ENCODE measurements at places on chromosomes 3 and 15. TPM values are rescaled to one million over a fixed set of nuclear protein-coding genes. Genes with fewer than 3 reads are reported as not detected.

WNT7A gene
- 8.6 TPM for total RNA-seq

ALG3 gene
- total RNA-seq: 78.1 TPM

SLC24A5 gene
- not detected for total RNA-seq

GOLGA8S gene
- not detected for total RNA-seq

CP gene
- not detected for total RNA-seq

KLHDC8B gene
- 16.5 TPM for total RNA-seq

KBTBD8 gene
- total RNA-seq: 1.8 TPM

MYRIP gene
- total RNA-seq: 0.29 TPM

ALPK3 gene
- 24.7 TPM for total RNA-seq

DNA sequence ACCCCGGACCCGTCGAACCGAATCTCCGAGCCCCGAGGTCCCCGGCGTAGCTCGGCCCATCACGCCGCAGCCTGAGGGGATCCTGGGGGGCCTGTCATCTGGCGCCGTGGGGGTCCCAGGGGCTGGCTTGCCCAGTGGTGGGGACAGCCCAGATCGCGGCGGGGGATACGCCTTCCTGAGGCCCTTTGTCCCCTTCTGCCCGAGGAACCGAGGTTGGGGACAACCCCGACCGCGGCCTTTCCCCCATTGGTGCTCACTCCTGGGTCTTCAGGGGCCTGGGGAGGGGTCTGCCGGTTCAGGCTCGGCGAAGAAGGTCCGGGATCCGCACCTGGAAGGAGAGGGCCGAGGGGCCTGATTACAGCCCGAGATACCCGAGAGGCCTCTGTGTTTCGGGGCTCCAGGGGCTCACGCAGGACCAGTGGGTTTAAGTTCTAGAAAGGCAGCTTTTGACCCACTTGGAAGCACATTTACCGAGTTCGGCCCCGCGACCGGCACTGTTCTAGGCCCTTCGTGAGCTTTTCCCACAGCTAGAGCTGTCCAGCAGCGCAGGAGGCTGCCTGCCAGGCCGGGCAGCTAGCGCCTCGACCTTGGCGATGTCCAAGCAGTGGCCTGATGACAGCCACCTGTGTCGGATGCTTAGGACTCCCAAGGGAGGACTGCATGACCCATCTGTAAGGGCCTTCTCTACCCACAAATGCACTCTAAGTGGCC, 504 bp downstream of the ABHD2 start:
- no peak for DNase-seq

DNA sequence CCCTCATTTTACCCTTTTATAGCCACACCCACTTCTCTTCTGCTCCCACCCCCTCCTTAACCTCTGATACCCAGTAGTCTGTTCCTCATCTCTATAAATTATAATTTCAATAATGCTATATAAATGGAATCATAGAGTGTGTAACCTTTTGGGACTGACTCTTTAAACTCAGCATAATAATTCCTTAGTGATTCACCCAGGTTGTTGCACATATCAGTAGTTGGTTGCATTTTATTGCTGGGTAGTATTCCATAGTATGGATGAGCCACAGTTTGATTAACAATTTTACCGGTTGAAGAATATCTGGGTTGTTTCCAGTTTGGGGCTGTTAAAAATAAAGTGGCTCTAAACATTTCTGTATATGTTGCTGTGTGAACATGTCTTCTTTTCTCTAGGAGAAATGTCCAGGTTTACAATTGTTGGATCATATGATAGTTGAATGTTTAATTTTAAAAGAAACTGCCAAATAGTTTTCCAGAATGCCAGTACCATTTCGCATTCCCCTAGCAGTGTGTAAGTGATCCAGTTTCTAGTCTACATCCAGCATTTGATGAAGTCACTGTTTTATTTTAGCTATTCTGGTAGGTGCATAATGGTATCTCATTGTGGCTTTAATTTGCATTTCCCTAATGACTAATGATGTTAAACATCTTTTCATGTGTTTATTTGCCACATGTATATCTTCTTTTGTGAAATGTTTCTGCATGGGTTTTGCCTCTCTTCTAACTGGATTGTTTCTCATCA, 68.5 kb downstream of the VPS8 start:
- DNase-seq: no peak

DNA sequence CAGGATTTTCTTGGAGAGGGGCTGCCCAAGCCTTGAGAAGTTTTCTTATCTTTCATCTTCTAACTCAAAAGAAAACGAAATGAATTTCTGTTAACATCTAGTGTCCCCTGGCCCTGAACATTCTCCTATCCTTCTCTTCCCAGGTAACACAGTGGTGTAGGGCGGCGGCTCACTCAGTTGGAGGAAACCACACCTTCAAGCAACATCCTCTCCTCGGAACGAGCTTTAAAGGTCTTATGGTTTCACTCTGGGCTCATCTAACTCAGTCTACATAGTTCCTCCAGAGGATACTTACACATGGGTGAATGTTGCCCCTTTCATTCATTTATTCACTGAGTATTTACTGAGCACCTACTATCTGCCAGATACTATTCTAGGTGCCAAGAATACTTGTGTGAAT, 31.0 kb upstream of the KLHL6 start:
- DNase-seq: no peak

- DNase-seq: no peak
Measured at GRCh38 chr3:5757213-5757804, 569.8 kb downstream of the EDEM1 start.

DNA sequence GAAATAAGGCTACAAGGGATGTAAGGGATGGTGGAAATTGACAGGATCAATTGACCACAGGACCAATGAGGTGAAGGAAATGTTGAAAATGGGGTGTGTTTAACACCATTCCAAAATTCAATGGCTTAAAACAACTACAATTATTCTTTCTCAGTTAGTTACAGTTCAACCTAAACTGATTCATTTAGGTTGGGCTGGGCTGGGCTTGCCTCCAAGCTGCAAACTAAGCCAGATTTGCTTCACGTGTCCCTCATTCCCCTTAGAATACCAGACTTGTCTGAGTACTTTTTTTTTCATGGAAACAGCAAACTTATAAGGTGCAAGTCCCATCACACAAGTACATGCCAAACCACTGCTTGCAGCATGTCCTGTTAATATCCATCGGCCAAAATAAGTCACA, 280.1 kb downstream of the NEK10 start:
- no peak for DNase-seq

- no peak for DNase-seq
Measured at GRCh38 chr3:27669591-27669990, 52.5 kb downstream of the EOMES start.

DNA sequence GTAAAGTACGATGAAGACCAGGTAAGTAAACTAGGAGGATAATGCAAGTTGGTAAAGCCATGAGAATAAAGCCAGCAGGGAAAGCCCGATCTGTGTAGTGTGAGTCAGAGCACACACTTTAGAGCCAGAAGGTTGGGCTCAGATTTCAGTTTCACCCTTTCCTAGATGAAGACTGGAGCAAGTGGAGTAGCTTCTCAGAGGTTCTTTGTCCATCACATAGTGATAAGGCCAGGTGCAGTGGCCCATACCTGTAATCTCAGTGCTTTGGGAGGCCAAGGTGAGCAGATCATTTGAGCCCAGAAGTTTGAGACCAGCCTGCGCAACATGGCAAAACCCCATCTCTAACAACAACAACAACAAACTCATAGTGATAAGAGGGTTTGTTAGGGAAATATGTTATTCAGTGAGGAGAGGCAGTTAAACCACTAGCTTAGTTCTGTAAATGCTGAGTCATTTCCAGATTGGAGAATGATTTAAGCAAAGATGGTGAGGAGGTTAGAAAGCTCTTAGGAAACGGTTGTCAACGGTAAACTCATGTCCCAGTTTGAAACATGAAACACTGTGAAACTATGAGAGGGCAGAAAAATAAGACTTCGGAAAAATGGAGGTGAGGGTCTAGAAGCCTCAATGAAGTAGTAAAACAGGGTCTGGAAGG, 39.0 kb downstream of the IL12A start:
- no peak for DNase-seq

DNA sequence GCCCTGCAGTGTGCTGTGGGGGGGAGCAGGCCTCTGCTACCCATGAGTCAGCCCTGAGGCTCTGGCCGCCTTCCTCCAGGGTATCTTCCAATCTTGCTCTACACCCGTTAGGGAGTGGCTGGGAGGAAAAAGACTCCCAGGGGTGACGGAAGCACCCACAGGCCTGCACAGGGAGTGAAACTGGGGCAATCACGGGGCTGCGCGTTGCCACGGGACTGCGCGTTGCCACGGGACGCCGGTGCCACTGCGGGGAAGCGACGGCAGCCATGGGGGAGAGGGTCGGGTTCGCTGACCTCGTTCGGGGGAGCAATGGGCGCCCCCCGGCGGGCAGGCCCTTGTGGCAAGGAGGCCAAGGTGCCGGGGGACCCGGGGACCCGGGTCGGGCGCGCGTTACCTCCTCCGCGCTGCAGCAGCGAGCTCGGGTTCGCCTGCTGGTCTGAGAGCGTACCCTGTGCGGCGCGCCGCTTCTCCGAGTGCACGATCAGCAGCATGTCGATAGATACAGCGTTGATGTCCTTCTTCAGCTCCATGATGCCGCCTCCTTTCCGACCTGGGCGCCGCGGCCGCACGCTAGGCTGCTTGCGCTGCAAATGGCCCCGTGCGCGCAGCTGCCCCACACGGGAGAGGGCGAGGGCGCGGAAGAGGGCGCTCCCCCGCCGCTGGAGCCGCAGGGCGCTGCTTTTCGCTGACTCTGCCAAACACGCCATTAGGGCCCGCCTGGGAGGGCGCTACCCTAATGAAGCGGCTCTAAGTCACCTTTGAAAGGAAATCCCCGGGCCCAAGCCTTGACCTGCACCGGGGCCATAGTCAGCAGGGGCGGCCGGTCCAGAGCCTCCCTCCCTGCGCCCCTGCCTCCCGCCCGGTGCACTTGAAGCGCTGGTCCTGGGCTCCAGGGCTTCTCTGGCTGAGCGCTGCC, at the start of gene KY:
TSS of gene KY (minus strand) at position 592 of the 916 bp plus-strand sequence. CDS start at position 530, 62 bp downstream.
- DNase-seq: no peak

- DNase-seq: no peak
Measured at GRCh38 chr3:28328188-28329151, 20.1 kb upstream of the ZCWPW2 start.

DNA sequence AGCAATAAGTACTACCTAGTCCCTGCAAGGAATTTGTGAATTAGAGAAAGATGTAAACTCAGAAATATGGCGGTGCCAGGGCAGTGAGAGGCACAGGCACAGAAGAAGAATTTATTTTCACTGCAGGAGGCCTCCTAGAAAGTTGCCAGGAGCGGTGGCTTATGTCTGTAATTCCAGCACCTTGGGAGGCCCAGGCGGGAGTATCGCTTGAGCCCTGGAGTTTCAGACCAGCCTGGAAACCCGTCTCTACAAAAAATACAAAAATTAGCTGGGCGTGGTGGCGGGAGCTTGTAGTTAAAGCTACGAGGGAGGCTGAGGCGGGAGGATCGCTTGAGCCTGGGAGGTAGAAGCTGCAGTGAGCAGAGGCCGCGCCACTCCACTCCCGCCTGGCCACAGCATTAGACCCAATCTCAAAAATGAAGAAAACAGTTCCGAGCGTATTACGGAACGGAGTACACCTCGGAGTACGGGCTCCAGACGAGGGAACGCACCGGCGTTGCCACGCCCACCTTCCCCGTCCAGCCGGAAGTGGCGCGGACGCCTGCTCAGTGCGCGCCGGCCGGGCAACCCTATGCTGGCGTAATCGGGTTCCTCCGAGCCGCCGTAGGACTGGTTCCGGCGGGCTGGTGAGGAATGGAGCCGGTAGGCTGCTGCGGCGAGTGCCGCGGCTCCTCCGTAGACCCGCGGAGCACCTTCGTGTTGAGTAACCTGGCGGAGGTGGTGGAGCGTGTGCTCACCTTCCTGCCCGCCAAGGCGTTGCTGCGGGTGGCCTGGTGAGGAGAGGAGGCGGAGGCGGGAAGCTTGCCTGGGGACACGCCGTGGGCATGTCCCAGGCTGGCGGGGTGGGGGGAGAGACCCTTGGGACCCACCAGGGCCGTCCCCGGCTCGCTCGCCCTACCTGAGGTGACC, at the start of gene FBXO22:
TSS of gene FBXO22 (plus strand) at position 548 of the 909 bp plus-strand sequence. CDS start at position 634, 86 bp downstream.
- DNase-seq: no peak

DNA sequence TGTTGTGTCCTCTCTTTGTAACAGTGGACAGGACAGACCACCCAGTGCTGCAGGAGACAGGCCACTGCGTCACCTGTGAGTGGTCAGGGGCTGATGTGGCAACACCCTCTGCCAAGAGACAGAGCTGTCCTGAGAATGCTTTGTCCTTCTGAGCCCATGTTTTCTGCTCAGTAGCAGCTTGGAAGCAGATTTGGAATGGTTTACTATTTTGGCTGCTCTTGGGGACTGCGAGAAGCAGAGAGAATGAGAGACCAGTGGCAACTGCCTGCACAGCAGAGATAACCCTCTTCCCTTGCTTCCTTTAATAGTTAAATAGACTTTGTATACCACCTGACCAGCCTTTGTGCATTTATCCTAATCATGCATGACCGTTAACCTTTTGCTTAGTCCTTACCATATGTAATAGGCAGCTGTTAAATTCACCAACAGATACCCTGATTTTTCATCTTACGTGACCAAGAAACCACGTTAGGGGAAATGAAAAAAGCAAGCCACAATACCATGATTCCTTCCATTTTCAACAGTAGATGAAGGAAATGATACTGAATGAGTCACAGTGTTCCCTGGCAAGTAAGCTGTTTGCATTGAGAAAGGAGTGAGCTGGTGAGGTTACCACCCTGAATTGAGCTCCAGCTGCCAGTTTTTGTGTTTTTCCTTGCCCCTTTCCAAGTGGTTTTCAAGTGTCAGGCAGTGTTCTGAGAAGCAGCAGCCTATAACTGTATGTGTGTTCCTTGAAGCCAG, 35.5 kb downstream of the B3GALNT1 start:
- DNase-seq: peak; percentile 35

GRCh38 chr15:94400526-94401298, 169.4 kb downstream of the MCTP2 start:
- DNase-seq: no peak

DNA sequence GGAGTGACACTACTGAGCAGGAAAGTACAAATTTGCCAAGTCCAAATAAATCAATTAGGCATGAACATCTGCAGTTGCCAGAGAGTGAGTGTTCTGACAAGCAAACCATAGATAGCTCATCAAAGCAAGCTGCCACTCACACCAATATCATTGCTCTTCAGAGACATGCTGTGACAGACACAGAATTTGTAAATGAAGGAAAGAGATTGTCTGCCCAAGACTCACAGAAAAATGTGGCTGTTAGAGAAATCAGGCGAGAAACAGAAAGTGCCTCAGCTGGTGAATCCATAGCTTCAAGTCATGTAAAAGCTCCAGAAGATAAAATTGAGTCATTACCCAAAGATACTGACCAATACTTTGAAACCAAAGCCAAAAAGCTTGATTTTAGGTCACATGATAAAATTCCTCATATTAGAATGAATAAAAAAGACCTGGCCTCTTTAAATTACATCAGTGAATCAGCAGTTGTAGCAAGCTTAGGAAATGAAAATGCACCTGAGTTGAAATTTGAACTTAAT, 50.8 kb downstream of the CRYBG3 start:
- no peak for DNase-seq

DNA sequence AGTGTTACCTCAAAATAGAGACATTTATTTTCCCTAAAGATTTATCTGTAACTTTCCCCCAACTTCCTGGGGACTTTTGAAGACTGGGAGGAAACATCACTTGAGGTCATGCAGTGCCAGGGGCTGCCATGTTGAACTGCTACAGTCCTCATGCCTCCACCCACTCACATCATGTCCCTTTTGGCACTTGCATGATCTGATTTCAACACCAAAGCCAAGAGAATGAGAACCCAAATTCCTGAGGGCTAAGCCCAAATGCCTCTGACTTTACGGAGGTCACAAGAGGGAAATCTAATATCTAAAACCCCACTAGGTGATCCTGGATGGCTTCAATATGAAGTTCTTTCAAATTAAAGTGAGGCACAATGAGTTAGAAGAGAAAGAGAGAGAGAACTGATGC, 213.1 kb downstream of the NTRK3 start:
- DNase-seq: no peak

- DNase-seq: no peak
Measured at GRCh38 chr15:94263341-94264273, 32.2 kb downstream of the MCTP2 start.

- DNase-seq: no peak
Measured at GRCh38 chr15:78540871-78541743, 863 bp downstream of the PSMA4 start.
